ENCODE measurements at places on chromosomes 3 and 15.
A peak's percentile ranks its signal among the peaks of the same experiment; 100 is the strongest.

DNA sequence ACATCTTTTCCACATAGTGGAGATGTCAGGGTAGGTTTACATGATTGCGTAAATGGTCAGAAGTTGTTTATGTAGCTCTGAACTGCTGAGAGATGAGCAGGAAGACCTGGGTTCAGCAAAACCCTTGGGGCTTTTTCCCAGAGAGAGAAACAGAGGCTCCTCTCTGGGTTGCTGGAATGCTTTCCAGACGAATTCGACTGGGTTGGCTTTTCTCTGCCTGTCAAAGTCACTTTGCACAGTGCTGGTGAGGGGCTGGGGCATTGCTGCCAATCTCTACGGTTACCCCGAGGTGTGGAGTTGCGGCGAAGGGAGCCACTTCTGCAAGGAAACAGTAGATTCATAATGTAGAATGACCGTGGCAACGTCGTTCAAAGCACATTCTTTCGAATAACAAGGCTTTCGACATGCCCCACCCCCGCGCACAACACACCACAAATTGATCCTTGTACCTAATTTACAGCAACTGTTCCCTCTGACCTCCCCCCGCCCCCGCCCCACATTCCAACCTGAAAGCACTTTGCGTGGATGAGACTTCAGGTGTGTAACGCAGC lies 950 bp upstream of the CNTN4 start:
- DNase-seq: no peak

- no peak for DNase-seq
These were observed 276.4 kb upstream of the ROPN1 start for GRCh38 chr3:124268355-124268754.

DNA sequence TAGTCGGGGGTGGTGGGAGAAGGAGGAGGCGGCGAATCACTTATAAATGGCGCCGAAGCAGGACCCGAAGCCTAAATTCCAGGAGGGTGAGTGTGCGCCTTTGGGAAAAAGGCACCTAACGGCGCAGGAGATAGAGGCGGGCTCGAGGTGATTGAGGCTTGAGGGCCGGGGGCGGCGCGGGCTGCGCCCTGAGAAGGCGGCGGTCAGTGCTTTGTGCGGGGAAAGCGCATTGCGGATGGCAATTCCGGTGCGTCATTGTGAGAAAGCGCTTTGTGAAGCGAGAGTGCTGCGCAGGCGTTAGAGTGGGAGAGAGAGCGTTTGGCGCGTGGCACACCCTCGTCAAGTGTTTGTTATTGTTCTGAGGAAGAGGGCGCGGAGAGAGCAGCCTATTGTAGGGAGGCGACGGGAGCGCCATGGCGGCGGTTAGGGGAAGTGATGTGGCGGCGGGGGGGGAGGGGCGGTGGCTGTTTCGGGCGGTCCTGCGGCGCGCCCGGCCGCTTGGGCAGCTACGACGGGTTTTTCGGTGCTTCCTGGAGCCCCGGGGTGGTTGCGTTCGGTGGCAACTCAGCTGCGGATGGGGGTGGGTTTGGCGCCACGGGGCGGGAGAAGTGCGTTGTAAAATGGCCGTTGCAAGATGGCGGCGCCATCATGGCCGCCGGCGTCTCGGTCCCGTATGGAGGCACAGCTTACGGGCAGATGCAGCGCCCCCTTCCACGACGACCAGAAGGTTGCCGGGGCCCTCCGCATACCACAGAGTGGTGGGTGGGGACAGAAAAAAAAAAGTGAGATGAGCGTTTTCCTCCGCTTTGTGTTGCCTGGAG lies 492 bp downstream of the MORF4L1 start:
- DNase-seq: peak; percentile 69

DNA sequence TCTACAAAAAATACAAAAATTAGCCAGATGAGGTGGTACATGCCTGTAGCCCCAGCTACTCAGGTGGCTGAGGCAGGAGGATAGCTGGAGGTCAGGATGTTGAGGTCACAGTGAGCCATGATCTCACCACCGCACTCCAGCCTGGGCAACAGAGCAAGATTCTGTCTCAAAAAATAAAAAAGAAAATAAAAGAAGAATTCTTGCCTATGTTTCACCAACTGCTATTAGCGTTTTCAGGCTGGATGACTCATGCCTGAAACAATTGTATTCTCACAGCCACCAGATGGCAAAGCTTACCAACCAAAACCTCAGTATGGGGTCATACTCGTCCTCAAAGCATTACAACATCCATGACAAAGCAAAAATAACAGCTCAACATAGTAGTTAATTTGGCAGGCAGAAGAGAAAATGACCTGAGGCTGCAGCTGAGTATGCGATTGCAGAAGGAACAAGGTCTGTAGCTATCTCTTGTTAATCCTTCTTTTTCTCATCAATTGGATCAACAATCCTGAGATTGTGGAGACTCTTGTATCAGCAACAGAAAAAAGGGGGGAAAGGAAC lies 52.2 kb downstream of the TP53BP1 start:
- no peak for DNase-seq

- no peak for DNase-seq
These were observed 89.2 kb upstream of the HERC1 start for GRCh38 chr15:63922916-63923315.

GRCh38 chr3:142850395-142851023 lies 38.4 kb downstream of the PCOLCE2 start:
- no peak for DNase-seq

DNA sequence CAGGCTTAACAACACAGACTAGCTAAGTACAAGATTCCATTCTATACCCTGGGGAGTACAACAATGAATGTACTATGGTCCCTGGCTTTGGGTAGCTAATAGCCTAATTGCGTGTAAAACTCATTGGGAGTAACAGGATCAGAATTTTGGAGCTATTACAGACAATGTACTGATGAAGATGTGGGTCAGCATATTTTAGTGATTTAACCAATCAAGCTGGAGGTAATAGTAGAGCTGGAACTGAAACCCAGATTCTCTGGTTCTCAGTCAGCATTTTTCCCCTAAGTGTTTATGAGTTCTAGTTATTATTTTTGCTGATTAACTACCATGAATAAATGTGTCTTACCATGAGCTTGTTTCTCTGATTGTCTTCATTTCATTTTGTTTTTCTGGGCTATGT lies 578.7 kb downstream of the NLGN1 start:
- DNase-seq: no peak

GRCh38 chr15:101237251-101237650 lies 14.6 kb downstream of the CHSY1 start:
- DNase-seq: no peak
